Daoy (cell line): ENCODE measurements at places on chromosomes 12 and 14.
A peak's percentile ranks its signal among the peaks of the same experiment; 100 is the strongest.

DNA sequence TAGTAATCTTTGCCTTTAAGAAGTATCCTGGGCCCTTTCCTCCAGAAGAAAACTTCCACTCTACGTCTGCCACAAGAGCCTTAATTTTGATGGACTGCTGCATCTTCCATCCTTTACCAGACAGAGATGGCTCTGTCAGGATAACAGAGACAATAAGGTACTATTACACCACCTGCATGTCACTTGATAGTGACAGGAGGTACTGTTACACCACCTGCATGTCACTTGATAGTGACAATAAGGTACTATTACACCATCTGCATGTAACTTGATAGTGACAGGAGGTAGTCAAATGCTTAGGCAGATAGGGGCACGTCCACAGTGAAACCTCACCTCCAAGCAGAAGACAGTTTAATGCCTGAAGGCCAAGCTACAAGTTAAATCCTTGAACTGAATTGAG, 13.9 kb downstream of the OR6C74 start:
- DNase-seq: no peak

DNA sequence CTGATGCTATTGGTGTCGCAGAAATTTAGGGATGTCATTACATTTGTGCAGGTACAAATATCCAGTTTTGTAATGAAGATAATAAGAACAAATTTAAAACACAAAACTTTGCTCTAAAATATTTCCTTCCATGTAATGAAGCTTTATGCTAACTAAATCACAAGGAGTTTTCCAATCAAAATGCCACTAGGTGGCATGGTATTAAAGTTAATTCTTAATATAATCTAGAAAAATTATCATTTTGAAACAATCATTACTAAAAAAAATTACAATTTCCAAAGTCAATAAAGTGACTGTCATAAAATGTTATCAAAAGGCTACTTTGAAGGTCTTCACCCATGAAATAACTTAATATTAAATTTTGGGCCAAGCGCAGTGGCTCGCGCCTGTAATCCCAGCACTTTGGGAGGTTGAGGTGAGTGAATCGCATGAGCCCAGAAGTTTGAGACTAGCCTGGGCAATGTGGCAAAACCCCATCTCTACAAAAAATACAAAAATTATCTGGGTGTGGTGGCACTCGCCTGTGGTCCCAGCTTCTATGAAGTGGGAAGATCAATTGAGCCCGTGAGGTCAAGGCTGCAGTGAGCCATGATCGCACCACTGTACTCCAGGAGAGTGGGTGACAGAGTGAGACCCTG, 77.4 kb downstream of the KIF21A start:
- no peak for DNase-seq

DNA sequence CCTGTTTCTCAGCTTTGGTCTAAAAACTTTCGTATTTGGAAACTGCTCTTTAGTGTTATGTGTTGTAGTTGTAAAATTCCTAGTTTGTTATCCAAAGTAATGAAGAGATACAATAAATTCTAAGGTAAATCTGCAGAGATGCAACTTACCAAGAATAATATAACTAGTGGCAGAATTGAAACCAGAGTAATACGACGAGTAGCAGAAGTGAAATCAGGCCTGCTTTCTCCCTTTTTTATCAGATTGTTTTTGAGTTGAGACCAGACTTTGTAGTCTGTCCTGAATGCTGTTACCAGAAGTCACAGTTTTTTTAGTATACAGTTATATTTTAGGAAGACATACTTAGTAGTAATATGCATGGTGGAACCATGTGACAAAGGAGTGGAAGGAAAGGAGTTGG, 12.5 kb downstream of the PAPOLA start:
- no peak for DNase-seq

DNA sequence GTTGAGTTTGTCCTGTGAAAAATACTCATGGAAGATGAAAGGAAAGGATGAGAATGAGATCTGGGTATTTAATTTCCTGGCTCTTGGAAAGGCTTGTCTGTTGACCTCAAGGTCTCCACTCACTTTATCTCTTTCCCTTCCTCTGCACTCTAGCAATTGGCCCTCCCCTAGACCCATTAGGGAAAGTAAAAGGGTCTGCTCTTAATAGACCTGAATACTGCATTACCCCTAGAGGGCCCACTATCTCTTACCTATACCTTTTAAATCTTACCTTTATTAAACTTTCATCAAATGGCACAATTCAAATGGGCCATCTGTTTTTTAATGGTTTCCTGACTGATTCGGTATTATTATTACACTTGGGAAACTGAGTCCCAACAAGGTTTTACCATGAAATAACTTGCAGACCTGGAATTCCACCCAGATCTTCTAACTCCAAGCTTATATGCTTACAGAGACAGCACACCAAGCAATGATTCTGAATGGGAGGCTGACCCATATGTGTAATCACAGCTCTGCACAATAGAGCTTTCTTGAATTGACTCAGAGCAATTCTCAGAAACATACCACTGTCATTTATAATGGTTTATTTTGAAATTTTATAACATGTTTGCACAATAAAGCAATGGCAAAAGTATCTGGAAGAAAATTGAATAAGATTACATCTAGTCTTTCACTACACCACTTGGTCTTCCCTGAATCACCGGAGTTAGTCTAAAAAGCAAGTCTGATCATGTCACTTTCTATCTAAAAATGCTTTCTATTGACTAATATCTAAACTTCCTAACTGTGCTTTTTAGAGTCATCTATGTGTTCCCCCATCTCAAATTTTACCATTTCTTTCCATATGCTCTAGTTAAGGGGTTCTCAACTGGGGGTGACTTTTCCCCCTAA, 618.5 kb downstream of the NRXN3 start:
- DNase-seq: no peak

DNA sequence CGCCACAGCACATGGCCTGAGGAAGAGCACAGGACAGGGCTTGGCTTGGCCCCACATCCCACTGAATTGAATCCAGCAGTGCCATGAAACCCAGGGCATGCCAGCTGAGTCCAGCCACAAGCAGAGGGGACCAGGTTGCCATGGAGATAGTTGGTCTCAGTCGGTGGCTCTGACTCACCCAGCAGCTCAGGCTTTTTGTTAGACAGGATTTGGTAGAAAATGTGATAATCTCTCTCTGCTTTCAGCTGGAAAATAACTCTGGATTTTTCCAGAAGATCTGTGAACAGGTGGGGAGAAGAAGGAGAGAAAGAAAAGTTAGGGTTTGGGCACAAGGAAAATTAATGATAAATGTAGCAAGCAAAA, 4.8 kb downstream of the MYH7 start:
- DNase-seq: peak; percentile 45

DNA sequence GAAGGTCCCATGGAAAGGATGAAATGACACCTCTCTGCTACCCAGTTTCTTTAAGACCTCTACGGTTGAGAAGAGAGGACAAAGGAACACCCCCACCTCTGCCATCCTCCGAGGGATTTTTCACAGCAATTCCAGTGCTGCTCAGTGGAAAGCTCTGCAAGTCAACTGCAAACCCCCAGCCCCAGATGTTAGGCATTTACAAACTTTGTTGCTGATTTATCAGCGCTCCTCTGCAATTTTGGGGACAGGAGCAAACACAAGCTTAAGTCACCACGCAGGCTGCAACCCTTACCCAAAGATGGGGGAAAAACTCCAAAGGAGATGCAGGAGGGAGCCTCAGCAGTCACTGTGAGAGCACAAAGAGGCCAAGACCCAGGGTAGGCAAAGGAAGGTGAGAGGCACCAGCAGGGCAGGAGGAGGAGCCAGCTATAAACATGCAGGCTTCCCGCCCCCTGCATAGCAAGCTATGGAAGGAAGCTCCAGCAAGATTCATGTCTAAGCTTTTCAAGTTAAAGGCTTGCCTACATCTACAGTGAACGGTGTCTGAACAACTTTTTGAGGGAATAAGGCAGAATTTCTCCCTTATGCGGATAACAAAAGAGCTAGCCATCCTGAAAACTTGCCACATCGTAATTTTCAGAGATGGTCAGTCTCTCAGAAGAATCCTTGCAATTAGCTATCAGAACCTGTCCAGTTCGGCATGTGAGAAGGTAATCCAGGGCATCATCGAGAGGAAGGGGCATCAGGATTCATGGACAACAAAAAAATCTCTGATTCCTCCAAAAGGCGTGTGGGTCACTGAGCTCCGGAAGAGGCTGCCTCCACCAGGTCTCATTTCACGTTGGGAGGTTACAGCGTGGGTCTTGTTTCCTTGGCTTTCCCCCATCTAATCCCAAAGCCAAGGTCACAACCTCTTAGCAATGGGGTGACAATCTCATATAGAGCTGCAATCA, 3.9 kb downstream of the CTDSP2 start:
- no peak for DNase-seq

- DNase-seq: no peak
Measured at GRCh38 chr12:105985383-105985782, 153.4 kb downstream of the NUAK1 start.

GRCh38 chr12:73158341-73158740, 886.2 kb downstream of the TRHDE start:
- no peak for DNase-seq

DNA sequence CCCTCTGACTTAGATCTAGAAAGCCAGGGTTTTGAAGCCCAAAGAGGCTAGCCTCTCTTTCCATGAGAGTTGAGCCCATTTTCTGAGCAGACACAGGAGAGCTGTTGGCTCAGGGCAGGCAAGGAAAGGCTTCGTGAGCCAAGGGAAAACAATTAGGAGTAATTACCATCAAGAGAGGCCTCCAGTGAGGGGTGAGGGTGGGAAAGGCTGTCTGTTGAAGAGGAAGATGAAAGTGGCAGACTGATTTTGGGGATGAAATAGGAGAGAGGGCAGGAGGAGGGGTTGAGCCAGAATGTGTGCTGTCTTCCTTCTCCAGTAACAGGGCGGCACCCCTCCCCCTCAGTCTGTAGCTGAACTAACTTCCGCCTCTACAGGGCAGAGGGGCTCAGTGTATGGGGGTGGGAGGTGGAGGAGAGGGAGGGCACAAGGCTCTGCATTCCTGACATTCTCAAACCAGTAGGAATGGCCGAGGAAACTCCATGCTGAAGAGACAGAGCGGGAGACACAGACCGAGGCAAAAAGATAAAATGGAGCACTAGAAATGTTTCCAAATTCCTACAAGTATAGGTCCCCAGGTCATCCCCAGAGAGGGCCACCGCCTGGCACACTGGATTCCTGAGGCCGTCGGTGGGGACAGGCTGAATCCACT, 33.1 kb upstream of the COL2A1 start:
- DNase-seq: no peak

DNA sequence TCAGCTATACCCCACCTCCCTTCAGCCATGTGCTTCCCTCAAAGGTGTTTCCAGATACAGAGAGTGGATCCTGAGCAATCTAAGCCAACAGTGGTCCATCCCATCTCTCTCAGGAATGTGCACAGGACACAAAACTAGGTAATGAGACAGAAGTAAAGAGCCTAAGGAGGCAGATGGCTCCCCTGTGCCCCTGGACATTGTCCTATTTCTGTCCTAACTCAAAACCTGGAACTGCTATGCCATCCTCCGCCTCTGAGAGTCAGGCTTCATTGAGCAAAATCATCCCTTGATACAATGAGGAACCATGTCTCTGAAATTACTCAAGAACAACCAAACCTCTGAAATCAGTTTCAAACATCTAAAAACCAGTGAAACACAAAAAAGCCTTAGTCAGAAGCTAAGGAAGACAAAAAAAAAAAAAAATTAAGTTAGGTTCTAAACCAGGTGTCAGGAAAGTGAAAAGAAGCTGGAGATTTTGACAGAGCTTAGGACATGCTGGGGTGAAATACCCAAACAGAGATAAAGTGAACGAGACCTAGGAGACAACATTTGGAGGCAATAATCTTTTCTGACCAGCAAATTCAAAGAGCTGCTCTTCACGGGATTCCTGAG, 200.3 kb upstream of the PLEKHG7 start:
- peak; percentile 4 for DNase-seq

GRCh38 chr12:123532808-123533649, 490 bp downstream of the RILPL1 start:
- peak; percentile 51 for DNase-seq

GRCh38 chr14:100341301-100342031, 18.3 kb downstream of the SLC25A47 start:
- peak; percentile 86 for DNase-seq

- DNase-seq: peak; percentile 78
Measured at GRCh38 chr14:91980157-91980556, 32.7 kb upstream of the FBLN5 start.

DNA sequence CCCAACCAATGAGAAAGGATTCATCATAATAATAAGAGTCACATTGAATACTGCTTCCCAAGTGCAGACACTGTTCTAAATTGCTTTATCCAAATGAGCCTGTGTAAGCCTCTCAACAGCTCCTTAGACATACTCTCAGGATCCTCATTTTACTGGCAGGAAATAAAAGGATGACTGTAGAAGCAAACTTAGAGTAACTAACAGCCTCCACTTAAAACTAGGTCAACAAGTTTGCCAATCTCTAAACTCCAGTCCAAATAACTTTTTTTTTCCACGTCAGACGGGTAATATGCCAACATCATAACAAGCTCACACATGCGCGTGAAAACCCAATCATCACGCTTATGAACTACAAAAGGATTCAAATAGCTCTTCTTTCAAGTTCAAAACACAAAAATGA, 15.3 kb upstream of the DPF3 start:
- DNase-seq: no peak

DNA sequence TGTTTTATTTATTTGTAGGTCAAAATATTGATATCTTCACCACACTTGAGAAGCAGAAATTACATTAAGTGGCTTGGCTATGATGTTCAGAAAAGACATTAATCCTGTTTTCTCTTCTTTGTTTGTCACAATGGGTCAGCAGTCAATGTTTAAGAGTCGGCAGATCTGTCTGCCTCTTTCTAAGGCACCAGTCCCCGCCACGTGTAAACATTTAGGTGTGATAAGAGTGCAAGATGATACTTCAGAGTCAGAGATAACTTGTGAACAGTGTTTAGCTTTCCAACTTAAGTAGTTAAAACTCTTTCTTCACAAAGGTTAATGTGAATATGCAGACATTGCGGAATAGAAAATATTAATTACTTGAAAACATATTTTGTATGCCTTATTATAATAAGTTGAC, 160.9 kb downstream of the OTOGL start:
- DNase-seq: no peak

GRCh38 chr12:2004113-2004929, at the start of gene DCP1B:
Gene DCP1B, minus strand, starts transcription at chr12:2004457. Its CDS starts 26 bp downstream, at chr12:2004431.
- peak; percentile 99 for DNase-seq

DNA sequence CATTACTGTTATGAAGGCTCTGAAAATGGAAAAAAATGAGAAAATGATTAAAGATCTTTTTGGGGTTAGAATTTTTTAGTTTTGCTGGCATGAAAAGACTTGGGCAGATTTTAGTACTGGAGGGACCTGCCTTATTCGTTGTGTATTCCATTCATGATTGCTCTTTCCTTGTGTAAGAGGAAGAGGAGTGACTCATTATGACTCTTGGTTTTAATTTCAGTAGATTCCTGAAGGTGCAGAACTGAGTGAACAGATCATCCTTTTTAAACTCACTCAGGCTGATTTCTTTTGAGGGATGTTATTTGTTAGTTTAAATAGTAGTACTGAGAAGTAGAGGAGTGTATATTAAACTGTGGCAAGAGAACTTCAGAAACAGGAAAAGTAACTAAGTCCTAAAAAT, 41.6 kb downstream of the AKAP6 start:
- DNase-seq: peak; percentile 59

DNA sequence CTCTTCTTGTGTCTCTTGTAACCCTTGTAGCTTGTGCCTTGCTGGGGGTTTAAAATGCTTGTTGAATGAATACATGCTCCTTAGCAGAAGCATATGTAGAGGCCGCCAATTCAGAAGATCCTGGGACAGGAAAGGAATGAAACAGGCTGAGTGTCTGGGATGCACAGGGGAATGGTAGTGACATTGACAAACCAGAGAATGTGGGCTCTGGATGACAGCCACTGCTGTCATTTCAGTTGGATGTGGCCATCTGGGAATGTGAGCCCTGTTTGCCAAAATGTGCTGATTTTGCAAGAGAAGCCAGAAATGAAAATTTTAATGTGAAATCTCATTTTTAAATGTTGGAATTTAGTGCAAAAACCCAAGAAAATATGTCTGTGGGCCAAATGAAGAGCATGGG, 136.8 kb downstream of the DACT1 start:
- no peak for DNase-seq
